ENCODE measurements at places on chromosomes 4 and X. TPM values are rescaled to one million over a fixed set of nuclear protein-coding genes. Genes with fewer than 3 reads are reported as not detected.
A peak's percentile ranks its signal among the peaks of the same experiment; 100 is the strongest.

CACNA1F gene
- 0.59 TPM for total RNA-seq

HERC5 gene
- total RNA-seq: 9.1 TPM

PNCK gene
- 0.41 TPM for total RNA-seq

- no peak for DNase-seq
These were observed 31.8 kb upstream of the MTM1 start for GRCh38 chrX:150536455-150537116.

DNA sequence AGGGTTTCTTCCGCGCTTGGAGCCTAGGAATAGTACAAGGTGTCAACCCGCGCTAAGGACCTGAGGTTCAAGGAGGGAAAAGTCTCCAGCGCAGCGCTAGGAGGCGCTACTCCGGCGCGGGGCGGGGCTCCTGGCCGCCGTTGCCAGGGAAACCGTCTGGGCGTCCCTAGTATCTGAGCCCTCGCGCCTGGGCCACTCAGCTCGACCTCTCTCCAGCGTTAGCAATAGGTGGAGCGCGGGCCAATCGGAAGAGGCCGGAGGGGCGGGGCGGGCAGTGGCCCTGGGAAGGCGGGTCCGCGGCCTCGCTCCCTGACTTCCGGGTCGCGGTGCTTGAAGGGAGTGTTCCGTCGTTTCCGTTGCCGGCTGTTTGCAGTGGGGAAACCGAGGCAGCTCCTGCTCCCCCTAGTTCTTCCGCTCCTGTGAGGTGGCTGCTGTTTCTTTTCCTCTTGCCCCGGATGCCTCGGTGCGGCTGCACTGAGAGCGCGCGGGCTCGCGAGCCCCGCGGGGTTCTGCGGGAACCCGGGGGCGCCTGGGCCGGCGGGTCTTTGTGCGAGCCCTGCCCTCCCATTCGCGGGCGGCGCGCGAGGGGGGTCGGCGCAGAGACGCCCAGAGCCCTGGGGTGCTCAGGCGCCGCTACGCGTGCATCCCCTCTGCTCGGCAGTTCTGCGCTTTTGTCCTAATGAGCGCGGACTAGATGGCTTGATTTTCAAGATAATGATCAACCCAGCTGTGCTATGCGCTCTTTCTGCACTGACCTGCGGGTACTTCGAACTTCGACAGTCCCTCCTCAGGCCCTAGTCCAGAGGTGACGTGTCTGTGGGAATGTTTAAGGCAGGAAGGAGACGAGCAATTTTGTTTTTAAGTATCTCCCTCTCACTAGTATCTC is at the start of gene ELMOD2:
Gene ELMOD2, plus strand, starts transcription at position 312 of the 886 bp plus-strand sequence. CDS start 1,261 bp downstream, outside the sequence.
- peak; percentile 97 for DNase-seq

DNA sequence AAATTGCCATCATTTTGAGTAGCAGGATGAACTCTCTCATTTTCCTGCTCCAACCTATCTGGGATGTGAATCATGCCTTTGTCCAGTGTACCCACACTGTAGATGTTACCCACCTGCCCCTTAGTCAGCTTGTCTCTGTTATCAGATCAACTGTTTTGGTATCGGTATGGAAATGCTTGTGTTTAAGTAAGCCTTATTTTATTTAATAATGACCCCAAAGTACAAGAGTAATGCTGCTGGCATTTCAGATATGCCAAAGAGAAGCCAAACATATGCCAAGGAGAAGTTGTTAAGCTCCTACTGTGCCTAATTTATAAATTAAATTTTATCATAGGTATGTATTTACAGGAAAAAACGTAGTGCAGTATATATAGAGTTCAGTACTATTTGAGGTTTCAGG is 18.6 kb upstream of the RAP1GDS1 start:
- no peak for DNase-seq

GRCh38 chr4:95217197-95217596 is 331.6 kb downstream of the UNC5C start:
- no peak for DNase-seq

GRCh38 chr4:122921971-122922876 is at the start of gene NUDT6:
NUDT6 (minus strand) TSS chr4:122922597; CDS start chr4:122922572, 25 bp downstream.
- peak; percentile 55 for DNase-seq

- no peak for DNase-seq
These were observed 69.4 kb upstream of the CLDN34 start for GRCh38 chrX:9897761-9898161.

DNA sequence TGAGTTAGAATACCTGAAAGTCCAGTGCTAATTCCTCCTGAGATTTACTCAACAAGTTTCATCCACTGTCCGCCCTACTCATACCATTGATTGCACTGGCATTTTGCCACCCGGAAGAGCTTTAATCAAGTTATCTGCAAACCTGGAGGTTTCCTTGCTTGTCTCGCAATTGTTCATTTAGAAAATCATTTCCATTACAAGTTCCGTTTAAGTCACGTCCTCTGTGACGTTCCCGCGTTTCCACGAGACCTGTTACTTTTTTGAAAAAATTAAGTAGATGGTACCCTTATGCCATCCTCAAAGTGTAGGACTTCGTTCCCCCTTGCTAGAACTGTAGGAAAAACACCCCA is 761 bp upstream of the FRYL start:
- DNase-seq: no peak

DNA sequence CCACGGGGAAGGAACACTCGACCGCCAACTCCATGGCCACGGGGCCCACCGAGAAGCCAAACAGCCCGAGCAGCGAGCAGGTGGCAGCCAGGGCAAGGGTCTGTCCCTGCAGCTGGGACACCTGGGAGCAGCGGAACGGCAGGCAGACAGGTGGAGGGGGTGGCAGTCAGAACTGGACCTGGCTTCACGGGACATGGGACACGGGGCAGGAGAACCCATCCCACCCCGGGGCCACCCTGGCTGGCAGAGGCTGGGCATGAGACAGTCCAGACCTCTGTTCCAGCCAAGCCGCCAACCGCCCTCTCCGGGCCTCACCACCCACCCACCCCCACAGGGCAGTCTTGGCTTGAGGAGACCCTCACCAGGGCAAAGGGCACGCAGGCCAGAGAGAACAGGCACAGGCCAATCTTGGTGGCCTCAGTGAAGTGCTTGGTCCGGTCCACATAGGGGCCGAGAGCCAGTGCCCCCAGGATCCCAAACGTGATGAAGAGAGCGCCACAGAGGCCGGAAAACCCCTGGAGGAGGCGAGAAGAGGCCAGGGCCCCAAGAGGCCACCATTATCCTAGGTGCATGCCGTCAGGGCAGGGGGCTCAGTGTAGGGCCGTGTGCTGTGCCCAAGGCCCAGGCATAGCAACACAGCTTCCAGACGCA is 5.6 kb downstream of the SLC49A3 start:
- DNase-seq: no peak

- DNase-seq: no peak
These were observed 22.7 kb upstream of the LEF1 start for GRCh38 chr4:108191269-108191914.

GRCh38 chr4:153523941-153524386 is 57.8 kb downstream of the TMEM131L start:
- DNase-seq: no peak

DNA sequence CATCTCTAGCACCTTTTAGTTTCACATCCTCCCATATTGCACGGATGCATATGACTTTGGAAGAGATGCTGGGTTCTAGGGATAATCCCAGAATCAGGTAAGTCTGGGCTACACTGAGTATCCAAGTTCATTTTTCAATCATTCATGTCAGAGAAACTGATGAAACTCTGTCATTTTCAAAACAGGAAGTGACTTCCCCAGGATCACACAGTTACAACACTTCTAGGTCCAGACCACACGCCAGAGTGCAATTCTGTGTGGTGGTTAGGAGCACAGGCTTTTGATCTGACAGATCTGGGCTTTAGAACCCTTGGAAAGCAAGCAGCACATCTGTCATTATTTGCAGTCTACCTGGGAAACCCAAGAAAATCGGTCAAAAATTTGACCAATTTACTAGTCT is 52.1 kb upstream of the CDKN2AIP start:
- no peak for DNase-seq

DNA sequence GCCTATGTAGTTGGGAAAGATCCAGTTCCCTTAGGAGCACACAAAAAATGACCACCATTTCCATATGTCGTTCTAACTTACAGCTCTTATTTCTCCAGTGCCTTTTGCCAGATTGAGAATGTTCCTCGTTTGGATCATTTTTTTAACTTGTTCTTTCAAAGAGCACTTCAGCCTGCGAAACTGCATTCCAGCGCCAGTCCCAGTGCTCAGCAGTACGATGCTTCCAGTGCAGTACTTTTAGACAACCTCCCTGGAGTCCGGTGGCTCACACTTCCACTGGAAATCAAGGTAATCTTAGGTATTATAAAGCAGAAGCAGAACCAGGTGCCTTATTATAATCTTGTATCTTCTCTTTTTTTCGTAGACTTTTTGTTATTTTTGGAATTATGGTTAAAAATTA is 42.6 kb upstream of the SLC25A31 start:
- DNase-seq: no peak

DNA sequence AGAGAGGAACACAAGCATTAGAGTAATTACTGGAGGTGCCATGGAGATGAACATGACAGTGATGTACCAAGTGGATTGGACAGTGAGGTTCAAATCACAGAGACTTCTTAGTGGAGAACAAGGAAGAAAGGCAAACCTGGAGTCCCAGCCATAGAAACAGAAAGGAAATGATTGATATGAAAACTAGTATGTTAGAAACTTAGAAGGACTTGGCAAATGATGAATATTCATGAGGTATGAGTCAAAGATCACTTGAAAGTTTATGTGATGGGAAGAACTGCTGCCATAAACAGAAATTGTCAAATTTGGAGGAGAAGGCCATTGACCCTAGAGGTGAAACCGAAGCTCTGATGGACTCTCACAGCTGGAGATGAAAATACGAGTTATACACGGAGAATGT is 88.2 kb downstream of the PHOX2B start:
- DNase-seq: no peak

DNA sequence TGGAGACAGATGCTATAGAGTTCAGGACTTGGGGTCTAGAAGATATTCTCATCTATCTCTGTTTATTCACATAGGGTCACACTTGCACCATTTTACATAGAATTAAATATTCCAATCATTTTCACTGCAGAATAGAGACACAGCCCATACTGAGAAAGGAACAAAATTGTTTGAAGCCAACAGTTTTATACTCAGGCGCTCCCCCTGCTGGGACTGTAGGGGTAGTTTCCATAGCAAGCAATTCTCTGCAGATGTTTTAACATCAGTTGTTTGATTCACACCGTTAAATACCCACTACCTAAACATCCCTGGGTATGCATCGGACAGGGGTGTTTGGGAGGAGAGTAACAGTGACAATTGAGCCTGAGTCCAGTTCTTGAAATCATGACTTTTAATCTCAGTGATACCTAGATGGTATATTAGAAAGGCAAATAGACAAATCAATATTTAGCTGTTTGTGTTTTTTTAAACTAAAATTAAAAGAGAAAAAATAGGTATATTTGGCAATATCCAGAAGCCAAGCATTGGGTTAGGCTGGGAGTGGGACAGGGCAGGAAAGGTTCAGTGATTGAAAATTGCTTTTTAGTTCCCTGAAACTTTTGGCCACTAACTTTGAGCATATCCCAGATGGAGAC is 33.8 kb downstream of the LONRF3 start:
- peak; percentile 29 for DNase-seq

- no peak for DNase-seq
These were observed 74.6 kb downstream of the PABPC4L start for GRCh38 chr4:134126955-134127354.

DNA sequence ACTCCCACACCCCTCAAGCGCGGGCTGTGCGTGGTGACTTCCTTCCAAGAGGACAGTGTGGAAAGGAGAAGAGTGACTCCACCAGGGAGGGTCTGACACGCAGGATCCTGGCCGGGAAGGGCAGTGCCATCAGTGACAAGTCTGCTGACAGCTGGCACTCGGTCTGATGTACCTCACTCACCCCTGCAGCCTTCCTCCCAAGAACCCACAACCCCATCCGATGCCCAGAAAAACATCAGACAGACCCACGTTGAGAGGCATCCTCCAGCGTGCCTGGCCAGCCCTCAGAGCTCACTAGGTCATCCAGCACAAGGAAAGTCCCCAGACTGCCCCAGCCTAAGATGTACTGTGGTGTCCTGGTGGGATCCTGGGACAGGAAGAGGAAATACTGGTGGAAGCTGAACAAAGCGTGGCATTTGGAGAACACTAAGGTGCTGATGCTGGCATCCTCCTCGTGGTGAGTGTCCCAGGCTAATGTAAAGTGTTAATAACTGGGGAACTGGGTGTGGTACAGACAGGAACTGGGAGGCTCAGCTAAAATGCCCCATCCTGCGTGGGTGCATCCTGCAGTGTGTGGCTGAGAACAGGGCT is 200.0 kb upstream of the PSAPL1 start:
- no peak for DNase-seq

DNA sequence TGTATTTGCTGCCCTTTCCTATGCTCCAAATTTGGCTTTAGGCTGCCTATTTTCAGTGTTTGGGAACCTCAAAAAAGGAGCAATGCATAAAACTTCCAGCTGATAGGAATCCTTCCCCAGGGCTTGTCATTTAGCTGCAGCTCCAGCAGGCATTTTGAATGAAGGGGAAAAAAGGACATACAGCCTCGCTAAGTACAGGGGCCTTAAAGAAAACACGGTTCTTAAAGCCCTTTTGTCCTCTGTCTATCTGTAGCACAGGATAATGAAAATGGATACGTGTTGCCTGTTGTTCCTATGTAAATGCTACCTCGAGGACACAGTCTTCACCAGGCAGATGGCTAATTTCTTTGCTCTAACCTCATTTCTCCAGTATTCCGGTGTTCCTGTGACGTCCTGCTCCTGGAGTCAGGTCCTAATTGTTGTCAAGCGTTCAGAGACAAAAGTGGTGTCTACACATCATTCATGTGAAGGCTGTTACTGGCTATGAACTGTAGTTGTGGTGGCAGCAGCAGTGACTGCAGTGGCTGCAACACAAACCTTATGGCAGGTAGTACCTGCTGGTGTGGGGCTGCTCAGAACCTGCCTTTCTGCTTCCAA is 117.4 kb downstream of the MGST2 start:
- DNase-seq: no peak

DNA sequence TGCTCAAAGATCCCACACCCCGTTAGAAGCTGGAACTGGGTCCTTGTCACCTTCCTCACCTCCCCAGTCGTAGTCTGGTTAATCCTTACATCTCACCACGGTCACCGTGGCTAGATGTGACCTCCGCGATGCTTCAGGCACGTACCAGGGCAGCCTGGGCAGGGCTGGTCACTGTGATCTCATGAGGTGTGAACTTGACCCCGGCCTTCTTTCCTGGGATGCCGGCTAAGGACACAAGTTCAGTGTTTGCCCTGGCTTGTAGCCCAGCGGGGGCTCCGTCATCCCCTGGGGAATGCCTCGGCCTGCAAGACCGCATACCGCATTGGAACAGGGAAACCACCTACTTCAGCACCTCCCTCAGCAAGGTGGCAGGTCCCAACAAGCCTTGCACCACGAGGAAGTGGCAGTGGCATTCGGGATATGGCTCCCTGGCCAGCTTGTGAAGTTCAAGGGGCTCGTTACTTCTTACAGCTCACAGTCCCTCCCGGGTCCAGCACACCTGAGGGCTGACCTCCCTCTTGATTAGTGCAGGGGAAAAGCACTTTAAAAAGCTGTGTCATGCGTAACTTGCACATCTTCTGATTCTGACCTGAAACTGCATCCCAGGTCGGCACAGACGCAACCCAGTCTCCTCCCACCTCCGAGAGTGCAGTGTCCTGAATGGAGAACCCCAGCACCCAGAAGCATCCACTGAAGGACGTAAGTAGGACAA is 25.9 kb downstream of the NOP14 start:
- no peak for DNase-seq

Data from endothelial cell (in vitro differentiated cells).